ENCODE measurements at places on chromosomes 5 and 9. TPM values are rescaled to one million over a fixed set of nuclear protein-coding genes. Genes with fewer than 3 reads are reported as not detected.
A peak's percentile ranks its signal among the peaks of the same experiment; 100 is the strongest.

DAB2IP gene
- polyA plus RNA-seq = 8.4 TPM

ENTREP1 gene
- polyA plus RNA-seq = 16.1 TPM

GRCh38 chr9:16143947-16144890 lies 591.4 kb downstream of the CCDC171 start:
- no peaks in the 10 kb centered on the region for H3K36me3 ChIP-seq
- DNase-seq = no peak
- peaks cover 12% of the 10 kb centered on the region for H3K4me1 ChIP-seq

GRCh38 chr5:34656001-34656699 lies at the start of gene RAI14:
Gene RAI14, plus strand, starts transcription at chr5:34656328. Its CDS starts 30,592 bp downstream, at chr5:34686920.
- H3K4me3 ChIP-seq = peak within 1 kb of the TSS; percentile 44
- H3K27me3 ChIP-seq = peaks cover 13% of the 10 kb centered on the region
- DNase-seq = peak; percentile 8
- no peaks in the 10 kb centered on the region for H3K36me3 ChIP-seq
- peak within 1 kb of the TSS; percentile 71 for H3K27ac ChIP-seq

DNA sequence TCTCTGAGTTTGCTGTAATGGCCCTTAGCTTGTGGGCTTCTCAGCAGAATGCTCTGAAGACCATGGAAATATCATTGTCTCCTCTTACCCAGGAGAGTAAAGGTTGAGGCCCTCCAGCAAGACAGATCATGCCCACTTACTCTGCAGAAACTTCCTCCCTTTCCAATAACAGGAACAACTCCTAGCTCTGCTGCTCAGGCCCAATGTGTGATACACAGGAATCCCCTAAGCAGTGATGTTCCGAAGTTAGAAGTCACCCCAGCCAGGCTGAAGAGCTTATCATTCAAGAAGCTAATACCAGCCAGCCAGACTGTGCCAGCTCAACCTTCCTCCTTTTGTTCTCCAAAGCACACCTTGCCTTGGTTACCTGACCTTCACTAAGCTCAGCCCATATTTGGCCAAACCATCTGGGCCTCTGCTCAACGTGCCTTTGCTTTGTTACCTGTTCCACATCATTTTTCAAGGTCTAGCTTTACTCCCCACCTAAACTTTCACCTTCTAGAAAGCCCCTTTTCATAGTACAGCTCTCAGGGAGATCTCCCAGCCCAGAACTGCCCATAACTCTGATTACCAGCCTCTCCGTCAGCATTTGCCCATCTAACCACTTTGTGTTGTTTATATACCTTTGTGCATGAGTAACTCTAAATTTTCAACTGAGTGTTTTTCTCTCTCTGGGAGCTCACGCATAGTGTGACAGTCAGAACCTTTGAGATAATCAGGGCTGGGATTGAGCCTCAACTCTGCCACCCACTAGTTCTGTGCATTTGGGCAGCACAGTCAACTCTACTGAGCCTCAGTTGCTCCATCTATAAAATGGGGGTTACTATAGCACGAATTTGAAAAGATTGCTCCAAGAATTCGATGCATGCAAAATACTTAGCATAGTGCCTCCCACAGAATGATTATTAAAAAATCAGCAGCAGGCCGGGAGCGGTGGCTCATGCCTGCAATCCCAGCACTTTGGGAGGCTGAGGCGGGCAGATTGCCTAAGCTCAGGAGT lies 107.6 kb upstream of the CPEB4 start:
- no peak for DNase-seq
- H3K4me1 ChIP-seq = peaks cover 5% of the 10 kb centered on the region
- H3K27me3 ChIP-seq = no peaks in the 10 kb centered on the region
- no peak overlapping the region for H3K4me3 ChIP-seq

All from thymus (tissue), 14 donors.